AG04449 (cell line): ENCODE measurements at places on chromosomes 6 and 20.

DNA sequence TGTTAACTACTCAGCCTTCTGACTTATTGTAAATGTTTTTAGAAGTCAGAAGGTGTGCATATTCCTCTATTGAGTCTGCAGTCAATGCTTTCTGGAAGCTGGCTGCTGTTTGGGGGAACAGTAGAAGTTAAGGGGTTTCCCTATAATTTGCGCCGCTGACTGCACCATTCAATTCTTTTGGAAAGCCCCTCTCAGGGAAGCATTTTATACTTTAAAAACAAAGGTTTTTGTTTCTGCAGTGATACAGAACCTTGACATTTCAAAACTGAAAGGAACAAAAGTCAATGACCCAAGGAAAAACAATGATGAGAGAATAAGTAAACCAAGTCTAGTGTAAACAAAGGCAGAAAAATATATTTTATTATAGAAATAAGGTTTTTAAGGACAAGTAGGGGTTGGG is 120.8 kb upstream of the TNFAIP3 start:
- no peak for DNase-seq

DNA sequence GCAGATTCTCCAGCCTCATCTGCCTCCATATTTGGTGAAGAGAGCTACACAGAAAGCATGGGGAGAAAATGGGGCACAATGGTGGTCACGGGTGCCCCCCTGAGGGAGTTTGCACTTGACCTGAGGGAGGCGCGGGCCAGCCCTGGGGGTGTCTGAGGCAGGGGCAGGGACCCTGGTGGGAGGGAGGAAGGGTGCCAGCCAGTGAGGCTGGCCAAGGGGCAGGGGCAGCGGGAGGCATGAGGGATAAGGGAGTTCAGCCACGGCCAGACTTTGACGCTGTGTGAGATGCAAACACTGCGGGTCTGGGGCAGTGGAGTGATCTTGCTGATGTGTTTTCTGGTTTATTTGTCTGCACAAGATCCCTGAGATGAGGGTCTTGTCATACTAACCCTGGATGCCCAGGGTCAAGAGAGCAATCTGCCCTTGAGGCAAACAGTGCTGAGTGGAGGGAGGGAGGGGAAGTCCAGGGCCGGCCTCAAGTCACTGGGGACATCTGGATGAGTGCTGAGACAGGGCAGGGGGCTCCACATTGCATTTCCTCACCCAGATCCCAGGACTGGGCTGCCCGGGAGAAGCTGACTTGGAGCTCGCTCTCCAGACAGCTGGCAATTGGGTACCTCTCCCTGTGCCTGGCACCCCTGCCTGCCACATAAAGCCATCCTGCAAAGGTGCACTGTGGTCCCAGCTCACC is 8.8 kb upstream of the PCMTD2 start:
- DNase-seq, result no peak

DNA sequence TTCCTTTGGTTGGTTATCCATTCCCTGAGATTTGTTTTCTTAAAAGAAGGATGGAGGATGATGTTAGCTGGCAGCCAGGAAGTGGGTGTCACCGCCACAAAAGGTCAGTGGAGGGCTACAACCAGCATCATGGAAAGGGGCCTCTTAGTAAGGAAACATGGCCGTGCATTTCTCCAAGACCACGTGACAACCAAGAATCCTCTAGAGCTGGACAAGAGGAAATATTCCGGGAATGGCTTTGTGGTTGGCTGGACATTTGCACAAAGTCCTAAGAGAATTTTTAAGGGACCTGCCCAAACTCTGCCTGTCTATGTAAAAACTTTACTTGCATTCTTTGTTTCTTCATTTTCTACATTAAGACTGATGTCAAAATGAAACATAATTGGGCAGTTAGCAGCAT is 399.9 kb upstream of the MARCKS start:
- DNase-seq, result peak; percentile 93

DNA sequence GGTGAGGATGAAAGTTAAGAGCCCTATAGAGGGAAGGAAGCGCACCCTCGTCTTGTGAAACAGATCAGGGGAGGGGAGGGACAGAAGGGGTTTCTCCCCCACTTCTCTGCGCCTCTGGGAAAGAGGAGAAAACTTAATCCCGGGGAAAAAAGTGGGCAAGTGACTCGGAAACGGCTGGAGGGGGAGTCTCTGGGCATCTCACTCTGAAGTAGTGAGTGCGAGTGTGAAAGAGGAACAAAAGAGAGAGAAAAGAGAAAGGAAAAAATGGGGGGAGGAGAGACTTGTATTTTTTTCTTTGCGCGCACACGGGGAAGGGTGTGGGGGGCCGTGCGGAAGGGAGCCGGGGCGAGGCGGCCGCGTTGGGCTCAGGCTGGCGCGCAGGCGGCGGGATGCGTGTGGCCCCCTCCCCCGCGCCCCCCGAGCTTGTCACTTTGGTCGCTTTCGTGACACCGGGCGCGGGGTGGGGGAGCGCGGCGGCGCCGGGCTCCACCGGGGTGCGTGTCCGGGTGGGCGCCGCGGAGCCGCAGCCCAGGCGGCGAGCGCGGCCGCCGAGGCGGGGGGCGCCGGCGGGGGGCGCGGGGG is 454 bp downstream of the L3MBTL3 start:
- no peak for DNase-seq

DNA sequence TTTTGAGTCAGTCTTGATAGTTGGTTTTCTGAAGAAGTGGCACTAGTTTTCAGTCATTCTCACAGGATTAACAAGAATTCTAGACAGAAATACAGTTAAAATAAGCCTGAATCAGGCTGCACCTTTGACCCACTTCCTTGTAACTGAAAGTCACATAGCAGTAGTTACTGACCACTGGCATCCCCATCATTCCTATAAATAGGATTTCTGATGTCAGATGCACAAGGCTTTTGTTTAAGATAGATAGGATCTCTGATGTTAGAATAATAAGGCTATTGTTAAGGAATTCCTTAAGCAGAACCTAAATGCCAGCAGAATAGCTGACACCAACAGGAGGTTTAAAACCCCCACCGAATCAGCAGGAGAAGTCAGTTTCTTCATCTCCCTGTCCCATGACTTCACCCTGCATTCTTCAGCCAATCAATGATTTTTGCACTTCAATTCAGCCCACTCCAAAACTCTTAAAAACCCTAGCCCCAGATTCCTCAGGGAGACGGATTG is 30.6 kb upstream of the ZBTB24 start:
- peak; percentile 7 for DNase-seq

- no peak for DNase-seq
Measured at GRCh38 chr6:96521306-96521643, 331 bp upstream of the UFL1 start.

DNA sequence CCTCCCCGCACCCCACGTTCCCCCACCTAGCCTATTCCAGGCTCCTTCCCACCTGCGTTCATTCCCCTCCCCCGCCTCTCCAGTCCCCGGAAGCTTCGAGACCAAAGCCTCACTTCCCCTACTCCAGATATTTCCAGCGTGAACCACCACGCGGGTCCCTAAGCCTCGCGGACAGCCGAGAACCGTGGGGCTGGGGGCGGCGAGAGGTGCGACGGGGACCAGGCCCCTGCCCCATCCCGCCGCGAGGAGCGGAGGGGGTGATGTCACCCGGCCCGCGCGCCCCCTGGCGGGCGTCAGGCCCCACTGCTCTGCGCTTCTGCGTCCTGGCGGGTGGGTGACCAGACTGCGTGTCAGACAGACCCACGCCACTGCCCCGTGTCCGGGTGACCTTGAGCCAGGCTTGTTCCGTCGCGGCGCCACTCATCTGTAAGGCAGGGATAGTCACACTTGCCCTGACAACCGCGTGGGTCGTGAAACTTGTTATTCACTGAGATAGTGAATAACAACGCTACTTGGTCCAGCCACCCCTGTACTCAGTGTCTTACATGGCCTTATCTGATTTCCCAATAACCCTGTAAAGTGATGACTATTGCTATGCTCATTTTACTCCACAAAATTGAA is 9.0 kb upstream of the HSP90AB1 start:
- DNase-seq, result no peak

GRCh38 chr6:133894795-133895358 is 6.0 kb downstream of the TCF21 start:
- DNase-seq, result no peak

- no peak for DNase-seq
Measured at GRCh38 chr6:163232015-163232523, 182.4 kb upstream of the QKI start.

- DNase-seq, result no peak
Measured at GRCh38 chr20:4009309-4009708, 6.0 kb downstream of the RNF24 start.
